ENCODE measurements at places on chromosomes 12 and 14. TPM values are rescaled to one million over a fixed set of nuclear protein-coding genes. Genes with fewer than 3 reads are reported as not detected.

DNA sequence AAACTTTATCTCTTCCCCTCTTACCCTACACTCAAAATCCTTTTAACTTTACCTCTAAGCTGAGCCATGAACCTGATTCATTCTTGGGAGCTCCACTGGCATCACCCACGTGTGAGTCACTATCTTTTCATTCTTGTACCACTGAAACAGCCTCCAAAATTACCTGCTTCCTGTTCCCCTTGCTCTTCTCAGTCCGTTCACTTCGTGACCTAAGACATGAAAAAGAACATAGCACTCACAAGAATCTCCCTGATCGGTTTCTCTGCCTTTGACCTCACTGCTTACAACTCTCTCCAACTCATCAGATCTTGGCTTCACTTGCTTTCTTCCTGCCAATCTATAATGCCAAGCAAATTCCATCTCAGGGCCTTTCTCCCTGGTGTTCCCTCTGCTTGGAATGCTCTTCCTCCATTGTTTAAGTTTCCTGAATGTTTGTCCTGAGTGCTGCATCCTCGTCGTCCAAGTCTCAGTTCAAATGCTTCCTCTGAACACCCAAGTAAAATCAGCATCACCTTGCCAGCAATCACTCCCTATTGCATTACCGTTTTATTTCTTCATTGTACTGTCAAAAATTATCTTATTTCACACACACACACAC lies 9.2 kb downstream of the GLIPR1 start:
- DNase-seq: no peak

DNA sequence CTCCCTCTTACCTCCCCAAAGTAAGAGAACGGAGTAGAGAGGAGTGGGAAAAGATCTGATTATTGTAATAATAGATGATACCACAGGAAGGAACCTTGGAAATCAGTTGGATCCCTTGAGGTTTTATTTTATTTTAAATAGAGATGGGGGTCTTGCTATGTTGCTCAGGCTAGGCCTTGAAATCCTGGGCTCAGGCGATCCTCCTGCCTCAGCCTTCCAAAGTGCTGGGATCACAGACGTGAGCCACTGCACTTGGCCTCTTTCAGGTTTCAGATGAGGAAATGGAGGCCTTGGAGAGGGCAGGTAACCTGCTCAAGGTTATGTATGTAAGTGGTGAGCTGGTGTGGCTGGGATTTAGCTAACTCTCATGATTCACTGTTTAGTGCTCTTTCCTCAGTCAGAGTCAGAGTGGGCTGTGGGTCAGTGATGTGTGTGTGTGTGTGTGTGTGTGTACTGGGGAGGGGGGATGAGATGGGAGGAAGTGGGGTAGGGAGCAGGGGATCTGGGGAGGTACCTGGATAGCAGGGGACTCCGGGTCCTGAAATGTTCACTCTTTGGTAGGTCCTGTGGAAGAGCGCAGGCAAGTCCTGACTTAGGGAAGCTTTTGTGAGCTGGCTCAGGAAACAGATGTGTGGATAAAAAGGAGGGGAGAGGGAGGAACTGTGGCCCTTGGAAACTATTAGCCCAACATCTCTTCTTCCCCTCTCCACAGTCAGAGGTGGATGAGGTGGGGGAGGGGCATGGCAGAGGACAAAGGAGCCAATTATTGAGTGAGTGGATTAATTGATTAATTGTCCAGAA lies 4.7 kb upstream of the CISTR start:
- DNase-seq: no peak

- no peak for DNase-seq
These were observed 36.6 kb upstream of the TBX5 start for GRCh38 chr12:114442578-114442977.

The INHBC gene
- 0.09 TPM for total RNA-seq

DNA sequence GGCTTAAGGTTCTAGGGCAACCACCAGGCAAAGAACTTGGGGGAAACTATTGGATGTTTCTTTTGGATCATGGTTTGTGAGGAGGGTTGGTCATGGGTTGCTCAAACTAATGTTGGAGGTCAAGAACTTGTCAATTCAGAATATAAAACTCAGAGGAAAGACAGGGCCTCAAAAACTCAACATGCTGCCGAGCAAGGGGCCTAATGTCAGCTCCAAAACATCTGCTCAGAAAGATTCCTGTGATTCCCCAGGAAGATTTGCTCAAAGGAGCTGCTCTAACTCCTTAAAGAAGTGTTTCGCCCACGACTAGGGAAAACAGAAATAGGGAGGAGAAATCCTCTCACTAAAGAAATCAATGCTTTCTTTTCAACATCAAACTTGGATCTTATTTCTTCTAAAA lies 3.7 kb upstream of the IGF1 start:
- no peak for DNase-seq

The TRAFD1 gene
- 7.6 TPM for total RNA-seq

GRCh38 chr14:68956724-68957123 lies 22.4 kb downstream of the ACTN1 start:
- DNase-seq: no peak

GRCh38 chr14:77143071-77143470 lies 1.5 kb upstream of the ZDHHC22 start:
- no peak for DNase-seq

DNA sequence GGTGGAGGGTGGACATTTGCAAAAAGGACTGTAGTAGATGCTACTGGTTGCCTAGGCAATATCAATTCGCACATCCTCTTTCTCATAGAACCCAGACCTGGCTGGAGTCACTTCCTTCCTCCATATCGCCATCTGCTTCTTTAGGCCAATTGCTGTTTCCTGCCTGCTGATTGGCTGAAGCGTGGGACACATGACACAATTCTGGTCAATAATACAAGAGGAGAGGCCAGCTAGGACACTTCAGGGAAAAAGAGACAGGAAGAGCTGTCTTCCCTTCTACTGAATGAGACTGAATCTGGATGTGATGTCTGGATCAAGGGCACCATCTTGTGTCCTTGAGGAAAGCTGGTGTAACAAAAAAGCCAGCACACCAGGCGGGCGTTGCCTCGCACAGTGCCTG lies 53.8 kb downstream of the TRPV4 start:
- no peak for DNase-seq

- DNase-seq: no peak
These were observed 43.1 kb upstream of the EIF5 start for GRCh38 chr14:103290961-103291360.

The GALNT9 gene
- total RNA-seq: not detected

- DNase-seq: no peak
These were observed 43.9 kb upstream of the RNASE1 start for GRCh38 chr14:20846560-20846959.

DNA sequence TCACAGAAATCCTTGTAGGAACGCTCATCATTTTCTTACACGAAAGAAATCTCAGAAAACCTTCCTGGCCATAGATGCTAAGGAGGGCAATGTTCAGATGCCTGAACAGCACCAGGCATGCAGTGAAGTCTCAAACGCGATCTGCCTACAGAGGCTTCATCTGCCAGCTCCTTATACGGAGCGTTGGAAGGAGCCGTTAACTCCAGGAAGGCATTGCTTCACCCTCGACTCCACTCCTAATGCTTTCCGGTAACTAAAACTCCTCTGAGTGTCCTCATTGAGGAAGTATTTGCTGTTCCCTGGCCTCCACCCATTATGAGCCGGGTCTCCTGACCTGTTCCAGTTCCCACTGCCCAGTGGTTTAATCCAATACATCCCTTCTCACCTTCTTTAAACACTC lies 502.7 kb downstream of the BCL11B start:
- DNase-seq: no peak

DNA sequence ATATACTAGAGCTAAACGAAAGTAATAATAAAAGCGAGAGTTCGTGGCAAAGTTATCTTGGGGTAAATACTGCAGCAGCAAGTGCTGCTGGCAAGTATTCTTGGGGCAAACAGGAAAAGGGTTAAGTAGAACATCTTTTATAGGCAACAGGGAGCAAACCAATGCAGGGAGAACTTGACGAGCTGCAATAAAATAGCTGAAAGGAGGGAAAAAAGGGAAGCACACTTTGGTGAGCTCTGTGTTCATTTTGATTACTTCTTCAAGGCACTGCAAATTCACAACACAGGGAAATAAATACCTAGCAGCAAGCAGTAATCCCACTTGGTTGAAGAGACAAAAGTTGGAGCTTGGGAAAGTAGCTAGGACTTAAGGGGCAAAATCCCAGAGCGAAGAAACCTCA lies 42.3 kb upstream of the TTC7B start:
- DNase-seq: no peak

The CCDC198 gene
- 24.1 TPM for total RNA-seq

The PTPRR gene
- total RNA-seq: not detected

The RASSF8 gene
- 6.3 TPM for total RNA-seq

The FAM181A gene
- not detected for total RNA-seq

The RPS6KA5 gene
- 2.7 TPM for total RNA-seq

- no peak for DNase-seq
These were observed 3.2 kb downstream of the GZMH start for GRCh38 chr14:24606297-24606696.

GRCh38 chr12:101407049-101407435 lies 530 bp downstream of the ARL1 start:
- no peak for DNase-seq

DNA sequence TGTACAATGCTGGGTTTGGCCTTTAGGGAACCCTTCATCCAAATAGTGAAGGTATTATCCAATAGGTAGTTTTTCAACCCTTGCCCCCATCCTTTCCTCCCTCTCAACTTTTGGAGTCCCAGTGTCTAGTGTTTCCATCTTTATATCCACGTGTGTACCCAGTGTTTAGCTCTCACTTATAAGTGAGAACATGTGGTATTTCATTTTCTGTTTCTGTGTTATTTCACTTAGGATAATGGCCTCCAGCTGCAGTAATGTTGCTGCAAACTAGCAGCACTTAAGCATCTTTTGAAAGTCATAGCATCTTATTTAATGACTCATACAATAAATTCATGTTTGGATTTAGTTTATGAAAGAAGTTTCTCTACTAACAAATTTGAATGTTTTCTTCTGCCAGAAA lies 442.5 kb downstream of the NELL2 start:
- DNase-seq: no peak

DNA sequence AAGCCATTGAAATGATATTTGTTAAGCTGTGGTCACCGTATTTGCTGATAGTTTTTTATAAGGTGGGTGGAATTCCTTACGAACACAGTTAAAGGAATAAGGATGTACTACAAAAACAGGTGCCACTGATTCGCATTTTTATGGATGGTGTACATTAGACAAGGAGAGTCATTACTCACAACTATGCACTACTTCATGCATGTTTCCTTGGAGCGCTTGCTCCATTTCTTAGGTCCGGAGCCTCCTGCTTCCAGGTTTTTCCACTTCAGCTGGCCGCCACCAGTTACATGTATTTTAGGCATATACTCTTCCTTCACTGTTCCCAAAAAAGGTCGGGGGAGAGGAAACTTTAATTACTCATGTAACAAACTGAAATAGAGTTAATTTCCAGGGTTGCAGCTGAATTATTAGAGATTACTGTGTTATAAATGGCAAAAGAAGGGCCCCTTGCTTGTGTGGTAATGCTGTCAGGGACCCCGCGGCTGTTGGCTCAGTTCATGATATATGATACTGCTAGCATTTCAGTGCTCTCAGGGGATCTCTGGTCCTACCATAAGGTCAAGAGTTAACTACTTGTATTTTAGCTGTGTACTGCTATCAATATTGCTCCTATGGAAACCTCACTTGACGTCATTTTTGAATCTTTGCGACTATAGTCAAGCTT lies 454.7 kb downstream of the NPAS3 start:
- no peak for DNase-seq

- DNase-seq: no peak
These were observed 25.8 kb downstream of the ERG28 start for GRCh38 chr14:75634848-75635247.

DNA sequence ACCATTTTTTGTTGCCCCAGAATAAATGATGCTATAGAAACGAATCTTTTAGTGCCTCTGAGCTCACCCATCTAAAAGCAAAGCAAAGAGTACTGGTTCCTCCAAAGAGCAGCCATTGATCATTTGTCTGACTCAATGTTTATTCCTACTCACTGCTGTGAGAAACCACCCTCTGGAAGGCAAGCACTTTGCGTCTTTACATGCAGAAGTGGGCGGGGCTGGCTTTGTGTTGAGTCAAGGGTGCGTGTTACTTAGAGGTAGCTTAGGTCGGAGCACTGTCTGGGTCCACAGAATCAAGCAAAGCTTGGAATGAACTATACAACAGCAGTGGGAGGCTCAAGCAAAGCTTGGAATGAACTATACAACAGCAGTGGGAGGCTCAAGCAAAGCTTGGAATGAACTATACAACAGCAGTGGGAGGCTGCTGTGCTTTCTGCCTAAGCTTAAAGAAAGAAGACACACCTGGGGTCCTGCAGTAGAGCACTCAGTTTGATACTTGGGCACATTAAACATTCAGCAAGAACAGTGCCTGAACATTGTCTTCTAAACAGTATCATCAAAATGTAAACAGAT lies 77.2 kb upstream of the PRICKLE1 start:
- DNase-seq: no peak

The AQP5 gene
- total RNA-seq: 1.5 TPM

The PPP1R36 gene
- 5.9 TPM for total RNA-seq

DNA sequence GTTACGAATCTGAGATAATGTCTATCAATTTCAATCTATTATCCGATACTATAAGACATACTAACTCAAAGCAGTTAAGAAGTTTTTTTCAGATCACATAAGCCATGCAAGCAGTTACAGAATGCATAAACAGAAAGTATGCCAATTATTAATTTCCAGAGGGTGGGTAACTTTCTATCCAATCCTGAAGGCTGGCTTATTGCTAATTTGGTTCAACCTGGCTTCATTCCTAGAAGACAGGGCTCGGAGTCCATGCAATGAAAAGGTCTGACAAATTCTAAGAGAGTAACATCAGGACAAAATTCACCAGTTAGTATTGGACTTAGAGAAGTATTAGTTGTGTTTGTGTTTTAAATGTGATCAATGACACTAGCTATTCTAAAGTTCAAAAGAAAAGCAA lies 15.0 kb downstream of the FERMT2 start:
- no peak for DNase-seq

- DNase-seq: no peak
These were observed 80.3 kb upstream of the PWP1 start for GRCh38 chr12:107605293-107605692.

The CPNE6 gene
- not detected for total RNA-seq

DNA sequence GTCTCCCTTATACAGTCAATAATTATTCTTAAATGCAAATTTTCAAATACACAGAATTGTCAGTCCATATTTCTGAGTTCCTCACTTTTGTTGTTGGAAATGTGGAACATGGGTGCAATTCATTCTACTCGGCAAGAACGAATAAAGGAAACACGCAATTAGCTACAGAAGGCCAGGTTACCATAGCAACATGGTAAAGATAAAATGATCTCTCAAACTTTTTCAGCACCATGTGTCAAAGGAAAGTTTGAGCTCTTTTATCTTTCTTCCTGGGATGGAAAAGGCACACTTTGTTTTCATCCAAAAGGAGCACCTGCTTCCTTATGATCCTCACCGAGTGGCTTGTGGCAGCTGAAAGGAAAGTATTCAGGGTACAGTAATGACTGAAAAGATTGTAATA lies 595.0 kb downstream of the RPS29 start:
- DNase-seq: no peak

GRCh38 chr14:32254952-32255679 lies 52.0 kb upstream of the RNU6-8 start:
- peak; percentile 50 for DNase-seq

GRCh38 chr14:30559638-30560091 lies 707 bp downstream of the G2E3 start:
- no peak for DNase-seq

The GALNT4 gene
- 15.8 TPM for total RNA-seq
